NB4 (cell line): ENCODE measurements at places on chromosomes 12 and 14.

DNA sequence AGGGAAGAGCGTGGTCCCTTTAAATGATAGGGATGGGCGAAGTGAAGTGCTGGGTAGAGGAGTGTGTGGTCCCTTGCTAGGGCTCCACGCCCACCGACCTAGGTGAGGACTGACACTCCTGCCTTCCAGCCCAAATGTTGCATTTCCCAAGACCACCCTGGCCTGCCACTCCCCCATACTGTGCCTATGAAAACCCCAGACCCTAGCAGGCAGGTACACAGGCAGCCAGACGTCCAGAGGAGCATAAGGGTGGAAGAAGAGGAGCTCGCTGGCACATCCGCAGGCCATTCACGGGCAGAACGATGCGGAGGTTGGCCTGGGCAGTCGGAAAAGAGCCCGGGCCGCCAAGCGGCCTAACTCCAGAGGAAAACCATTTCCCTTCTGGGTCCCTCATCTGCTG lies 817 bp upstream of the IPO8 start:
- no peak for DNase-seq

DNA sequence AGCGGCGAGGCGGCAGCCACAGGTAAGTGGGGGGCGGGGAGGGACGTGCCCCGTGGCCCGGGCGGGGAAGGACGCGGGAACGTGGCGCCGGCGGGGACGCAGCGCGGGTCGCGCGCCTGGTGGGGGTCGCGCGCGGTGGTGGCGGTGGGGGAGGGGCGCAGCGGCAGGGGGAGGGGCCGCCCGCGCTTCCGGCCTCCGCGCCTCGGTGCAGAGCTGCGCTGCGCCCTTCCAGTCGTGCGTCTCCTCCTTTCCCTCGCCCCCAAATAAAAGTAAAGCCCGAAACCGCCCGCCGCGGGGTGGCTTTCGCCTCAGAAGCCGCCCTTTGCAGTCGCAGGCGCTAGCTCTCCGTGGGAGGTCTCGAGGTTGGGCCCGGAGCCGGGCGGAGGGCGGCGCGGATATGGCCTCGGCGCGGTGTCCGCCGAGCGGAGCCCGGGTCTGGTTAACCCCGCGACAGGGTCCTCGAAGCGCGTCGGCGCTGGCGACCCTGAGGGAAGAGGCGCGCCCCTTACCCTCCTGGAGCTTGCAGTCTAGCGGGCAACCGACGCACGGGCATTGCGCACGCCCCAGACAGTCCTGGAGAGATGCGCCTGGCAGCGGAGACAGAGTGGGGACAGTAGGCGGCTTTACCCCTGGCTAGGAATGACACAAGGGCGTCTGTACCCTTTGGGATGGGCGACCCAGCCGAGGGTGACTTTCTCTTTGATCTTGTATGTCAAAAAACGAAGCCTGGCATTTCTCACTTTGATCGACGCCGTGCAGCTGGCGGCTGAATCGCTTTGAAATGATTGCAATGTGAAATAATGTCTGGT lies 589 bp downstream of the ATF1 start:
- peak; percentile 81 for DNase-seq

- no peak for DNase-seq
Observed at GRCh38 chr12:570435-570920, 92.8 kb downstream of the NINJ2 start.

DNA sequence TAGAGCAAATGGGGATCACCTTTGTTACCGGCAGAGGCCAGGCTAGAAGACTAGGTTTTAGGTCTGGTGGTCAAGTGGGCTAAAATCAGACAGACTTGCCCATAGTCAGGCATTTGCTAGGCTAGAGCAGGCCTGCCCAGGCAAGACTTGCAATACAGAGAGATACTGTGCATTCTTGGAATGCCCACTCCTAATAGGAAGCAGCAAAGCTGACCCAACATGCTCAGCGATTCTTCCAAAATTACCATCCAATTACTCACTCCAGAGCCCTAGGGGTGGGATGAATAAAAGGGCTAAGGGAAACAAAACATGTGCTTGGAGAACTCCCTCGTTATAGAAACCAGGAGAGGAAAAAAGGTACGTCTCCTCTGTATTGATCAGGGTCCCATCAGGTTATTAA lies 187.8 kb upstream of the AMIGO2 start:
- DNase-seq = no peak

DNA sequence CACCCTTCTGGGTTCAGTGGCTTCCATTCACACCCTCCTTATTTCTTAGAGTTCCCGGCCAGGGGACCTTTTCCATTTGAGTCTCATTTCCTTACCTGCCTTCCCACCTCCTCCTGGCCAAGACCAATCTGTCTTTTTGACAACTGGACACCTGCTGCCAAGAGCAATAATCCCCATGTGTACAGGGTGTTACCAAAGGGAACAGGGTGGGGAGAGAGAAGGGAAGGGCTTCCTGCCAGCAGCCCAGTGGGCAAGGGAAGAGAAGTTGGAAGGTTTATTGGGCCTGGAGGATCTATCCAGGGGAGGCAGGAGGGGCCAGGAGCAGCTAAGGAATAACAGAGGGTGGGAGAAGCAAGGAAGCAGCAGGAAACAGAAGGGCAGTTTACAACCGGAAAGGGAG lies 346.2 kb downstream of the C12orf75 start:
- DNase-seq = no peak

GRCh38 chr12:47356129-47356700 lies 276.5 kb upstream of the AMIGO2 start:
- peak; percentile 43 for DNase-seq

DNA sequence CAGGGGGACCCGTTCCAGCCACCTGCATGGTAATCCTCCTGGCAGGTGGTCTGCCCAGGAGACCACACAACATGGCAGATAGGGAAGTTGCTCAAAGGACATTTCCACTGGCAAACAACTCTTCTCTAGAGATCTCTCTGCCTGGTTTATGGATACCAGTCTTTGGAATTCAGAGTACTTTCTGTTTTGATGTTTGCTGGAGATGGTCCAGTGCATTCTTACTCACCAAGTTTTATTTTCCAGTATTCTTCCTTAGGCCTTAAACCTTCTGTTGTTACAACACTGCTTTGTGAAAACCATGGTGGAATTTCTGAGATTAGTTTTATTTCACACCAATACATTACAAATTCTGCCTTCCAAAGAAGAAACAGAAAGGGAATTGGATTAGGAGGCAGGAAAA lies 428.3 kb downstream of the FUT8 start:
- DNase-seq = no peak

DNA sequence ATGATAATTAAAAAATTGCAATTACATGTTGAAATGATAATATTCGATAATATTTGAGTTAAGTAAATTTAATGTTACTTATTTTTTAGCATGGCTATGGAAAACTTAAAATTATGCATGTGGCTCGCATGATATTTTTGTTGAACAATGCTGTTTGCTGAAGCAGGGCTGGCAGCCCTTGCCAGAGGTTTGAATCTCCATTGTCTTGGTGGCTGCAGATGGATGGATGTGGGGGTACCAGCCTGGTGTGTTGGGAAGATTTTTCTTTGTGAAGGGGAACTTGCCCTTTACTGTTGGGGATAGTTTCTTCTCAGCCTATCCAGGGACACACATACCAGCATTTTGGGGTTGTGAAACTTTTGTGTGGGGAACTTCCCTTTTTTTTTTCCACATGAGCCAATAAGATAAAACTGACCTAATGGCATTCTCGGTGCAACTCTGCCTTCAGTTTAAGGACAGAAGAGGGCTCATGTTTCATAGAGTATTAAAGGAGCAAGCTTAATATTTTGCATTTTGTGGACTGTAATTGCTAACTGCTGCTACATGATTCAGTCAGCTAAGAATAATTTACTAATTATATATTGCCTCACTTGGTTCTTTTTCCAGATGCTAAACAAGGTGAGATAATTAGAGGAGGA lies 8.8 kb downstream of the RASSF3 start:
- DNase-seq = peak; percentile 97

- DNase-seq = no peak
Observed at GRCh38 chr12:28936221-28936620, 212.9 kb upstream of the FAR2 start.

GRCh38 chr12:65205886-65206285 lies 36.5 kb downstream of the LEMD3 start:
- peak; percentile 14 for DNase-seq

GRCh38 chr14:32507029-32507984 lies 178.2 kb downstream of the AKAP6 start:
- no peak for DNase-seq

GRCh38 chr14:90483571-90483974 lies 86.7 kb downstream of the CALM1 start:
- DNase-seq = peak; percentile 84

GRCh38 chr12:116074686-116075085 lies 202.8 kb downstream of the MED13L start:
- no peak for DNase-seq

- DNase-seq = no peak
Observed at GRCh38 chr12:31651893-31652521, 7.5 kb upstream of the ETFBKMT start.

GRCh38 chr12:30395190-30395589 lies 300.5 kb downstream of the IPO8 start:
- no peak for DNase-seq

DNA sequence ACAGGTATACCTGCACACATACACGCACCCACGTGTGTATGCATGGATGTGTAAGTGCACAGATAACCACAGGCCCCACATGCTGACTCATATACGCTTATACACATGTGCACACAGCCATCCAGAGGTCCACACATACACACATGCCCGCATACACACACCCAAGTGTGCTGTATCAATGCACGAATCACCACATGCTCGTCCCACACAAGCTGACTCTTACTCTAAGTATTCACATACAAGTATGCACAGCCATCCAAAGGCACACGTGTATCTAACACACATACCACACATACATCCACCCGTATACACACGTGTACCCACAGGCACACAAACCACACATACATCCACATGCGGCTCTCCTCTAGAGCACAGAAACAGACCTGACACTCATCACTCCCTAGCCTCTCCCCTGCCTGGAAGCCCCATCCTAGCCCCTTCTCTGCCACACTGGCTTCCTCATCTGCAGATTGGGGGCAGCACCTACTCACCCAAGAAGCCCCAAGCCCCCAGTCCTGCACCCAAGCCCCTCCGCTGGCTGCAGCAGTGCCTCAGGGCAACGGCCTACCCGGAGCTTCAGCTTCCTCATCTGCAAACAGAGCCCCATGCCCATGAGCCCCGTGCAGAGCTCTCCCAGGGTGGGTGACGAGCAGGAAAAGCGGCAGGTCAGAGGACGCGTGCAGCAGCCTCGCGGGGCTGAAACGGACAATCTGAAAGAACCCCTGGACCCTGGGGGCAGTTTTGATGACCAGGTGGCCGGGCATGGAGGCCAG lies 105.4 kb downstream of the NCOR2 start:
- no peak for DNase-seq

- DNase-seq = no peak
Observed at GRCh38 chr12:104154806-104155205, 16.8 kb upstream of the NFYB start.

GRCh38 chr12:6278439-6279255 lies 31.8 kb upstream of the PLEKHG6 start:
- DNase-seq = peak; percentile 86

- DNase-seq = no peak
Observed at GRCh38 chr12:38911611-38912010, 6.2 kb upstream of the CPNE8 start.

GRCh38 chr14:70121521-70121920 lies 67.2 kb downstream of the SLC8A3 start:
- DNase-seq = no peak

GRCh38 chr12:12663644-12664294 lies 32.2 kb downstream of the GPR19 start:
- DNase-seq = no peak

DNA sequence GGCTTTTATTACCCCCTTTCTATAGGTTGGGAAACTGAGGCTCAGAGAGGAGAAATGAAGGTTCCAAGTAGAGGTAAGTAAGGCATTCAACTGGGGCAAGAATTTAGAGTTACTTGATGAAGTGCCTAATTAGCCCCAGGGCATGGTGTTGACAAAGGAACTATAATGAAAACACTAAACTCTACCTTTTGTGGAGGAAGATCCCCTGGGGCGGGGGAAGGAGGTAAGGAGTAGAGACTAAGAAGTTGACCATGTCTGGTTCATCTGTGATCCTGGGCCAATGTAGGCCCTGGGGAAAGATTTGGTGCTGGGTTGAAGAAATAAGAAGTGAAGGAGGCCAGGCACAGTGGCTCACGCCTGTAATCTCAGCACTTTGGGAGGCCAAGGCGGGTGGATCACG lies 16.2 kb upstream of the COX6A1 start:
- peak; percentile 31 for DNase-seq

DNA sequence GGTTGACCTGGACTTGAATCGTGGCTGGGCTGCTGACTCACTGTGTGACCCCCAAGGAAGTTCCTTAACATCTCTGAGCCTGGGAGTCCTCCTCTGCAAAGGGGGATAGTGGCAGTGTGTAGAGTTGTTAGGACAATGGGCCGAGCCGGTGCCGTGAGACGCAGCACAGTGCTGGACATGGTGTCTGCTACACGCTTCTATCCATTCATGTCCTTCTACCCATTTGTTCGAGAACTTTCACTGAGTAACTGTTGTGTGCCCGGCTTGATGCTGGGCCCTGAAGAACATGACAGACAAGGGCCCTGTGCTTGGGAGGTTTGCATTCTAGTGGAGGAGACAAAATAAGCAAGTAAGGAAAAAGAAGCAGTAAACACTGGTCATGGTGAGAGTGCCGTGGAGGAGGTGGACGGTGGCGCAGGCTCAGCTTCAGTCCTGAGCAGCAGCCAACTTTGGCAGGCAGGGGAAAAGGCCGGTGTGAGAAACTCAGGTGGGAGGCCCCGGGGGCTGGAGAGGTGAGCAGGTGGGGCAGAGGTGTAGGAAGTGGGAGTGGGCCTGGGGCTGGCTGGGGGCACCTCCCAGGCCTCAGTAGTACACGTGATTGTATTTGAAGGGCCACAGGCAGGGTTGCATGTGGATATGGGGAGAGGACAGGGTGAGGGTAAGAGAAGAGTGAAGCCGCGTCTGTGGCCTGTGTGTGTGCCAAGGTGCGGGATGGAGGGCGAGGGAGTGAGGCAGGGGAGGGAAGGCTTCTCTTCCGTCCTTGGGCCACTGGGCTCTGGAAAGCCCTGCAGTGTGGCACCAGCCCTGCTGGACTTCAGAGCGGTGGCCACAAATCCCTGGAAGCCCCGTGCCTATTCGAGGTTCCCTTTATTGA lies 13.8 kb downstream of the VASH1 start:
- no peak for DNase-seq

DNA sequence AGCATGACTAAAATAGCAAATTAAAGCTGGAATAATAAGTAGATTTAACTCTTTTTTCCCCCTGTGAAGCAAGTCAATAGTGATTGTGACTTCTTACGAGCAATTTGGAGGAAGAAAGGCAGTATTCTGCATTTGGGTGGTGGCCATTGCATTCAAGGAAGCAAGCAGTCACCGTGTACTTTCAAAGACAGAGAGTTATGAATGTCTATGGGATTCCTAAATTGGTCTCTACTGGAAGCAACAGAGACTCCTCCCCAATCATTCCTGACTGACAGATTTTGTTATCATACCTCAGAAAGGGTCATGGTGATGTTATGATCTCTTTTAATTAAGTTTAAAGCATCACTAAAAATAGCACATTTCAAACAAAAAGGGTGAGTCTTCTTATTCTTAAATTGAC lies 287.2 kb upstream of the KITLG start:
- no peak for DNase-seq
